ENCODE measurements at places on chromosomes 12 and 14. TPM values are rescaled to one million over a fixed set of nuclear protein-coding genes. Genes with fewer than 3 reads are reported as not detected.

The PITPNM2 gene
- 0.10 TPM for polyA plus RNA-seq

DNA sequence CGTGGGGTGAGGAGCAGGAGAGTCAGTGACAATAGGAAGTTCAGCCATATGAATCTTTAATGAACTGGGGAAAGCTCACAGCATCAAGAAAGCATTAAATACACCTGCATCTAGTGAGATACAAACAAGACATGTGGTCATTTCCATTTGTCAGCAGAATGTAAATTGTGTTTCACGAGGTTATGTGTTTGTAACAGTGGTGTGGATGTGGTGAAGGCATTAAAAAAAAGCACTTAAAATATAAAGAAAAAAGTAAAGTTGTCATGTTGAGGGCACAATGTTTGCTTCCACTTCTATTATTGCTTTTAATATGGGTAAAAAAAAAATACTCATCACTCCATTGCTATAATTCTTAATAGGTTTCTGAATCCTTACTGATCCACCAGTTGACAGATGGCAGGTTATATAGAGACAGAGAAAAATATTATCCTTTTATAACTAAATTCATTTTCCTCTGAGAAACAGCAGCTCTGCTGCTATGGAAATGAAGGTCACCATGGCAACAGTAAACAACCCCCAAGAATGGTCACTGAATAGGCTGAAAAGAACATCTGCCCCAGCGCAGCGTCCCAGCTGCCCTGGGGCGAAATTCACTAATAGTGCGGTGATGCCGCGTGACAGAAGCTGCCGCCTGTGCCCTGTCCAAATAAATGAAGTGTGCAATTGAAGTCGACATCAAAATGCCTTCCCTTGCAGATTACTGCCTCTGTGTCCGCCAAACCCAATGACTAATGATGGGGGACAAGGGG is 226.1 kb downstream of the FOXN3 start:
- DNase-seq, result no peak

DNA sequence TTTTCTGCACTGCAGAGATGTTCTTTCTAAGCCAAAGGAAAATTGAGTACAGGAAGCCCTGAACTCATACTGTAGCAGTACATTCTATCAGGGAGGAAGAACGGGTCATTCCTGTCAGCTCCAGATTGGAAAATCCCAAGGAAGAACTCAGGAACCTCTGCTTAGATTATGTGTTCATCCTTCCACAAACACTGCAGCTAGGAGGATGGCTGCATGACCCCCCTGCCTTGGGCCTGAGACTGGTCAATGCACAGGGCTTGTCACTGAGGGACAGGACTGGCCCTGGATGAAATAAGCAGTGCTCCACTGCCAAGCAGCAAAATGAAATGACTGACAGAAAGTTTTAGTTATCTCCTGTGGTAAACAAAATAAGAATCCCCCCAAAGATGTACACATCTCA is 1406.8 kb upstream of the TMEM132C start:
- no peak for DNase-seq

The SMCO2 gene
- not detected for polyA plus RNA-seq

DNA sequence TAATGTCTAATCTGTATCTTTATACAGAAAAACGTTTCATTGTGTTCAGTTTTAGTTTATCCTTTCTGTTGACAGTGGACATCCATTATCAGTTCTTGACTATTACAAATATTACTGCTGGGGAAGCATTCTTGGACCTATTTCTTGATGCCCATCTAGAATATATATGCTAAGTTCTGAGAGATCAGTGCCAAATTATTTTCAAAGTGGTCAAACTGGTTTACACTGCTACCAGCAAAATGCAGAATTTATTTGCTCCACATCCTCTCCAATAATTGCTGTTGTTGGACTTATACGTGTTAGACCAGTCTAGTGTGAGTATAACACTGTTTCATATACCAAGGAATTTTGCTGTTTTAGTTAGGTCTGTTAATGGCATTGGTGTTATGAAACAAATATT is 85.5 kb upstream of the TRAF3 start:
- no peak for DNase-seq

DNA sequence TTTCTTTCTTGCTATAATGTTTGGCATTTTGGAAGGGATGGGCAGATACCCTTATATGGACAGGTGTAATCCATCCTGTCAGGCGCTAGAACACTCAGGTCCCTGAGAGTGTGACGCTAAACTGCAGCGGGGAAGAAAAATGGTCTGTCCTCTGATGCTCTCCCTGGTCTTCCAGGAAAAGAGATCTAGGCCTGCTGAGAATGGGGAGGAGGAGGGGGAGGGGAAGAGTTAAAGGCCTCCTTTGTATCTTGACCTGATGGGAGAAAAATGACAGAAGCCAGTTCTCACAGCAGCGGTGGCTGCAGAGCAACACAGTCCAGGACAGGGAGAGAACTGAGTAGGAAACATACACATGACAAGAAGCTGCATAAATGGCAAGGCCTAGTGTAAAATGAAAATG is 61.1 kb downstream of the RPS6KA5 start:
- no peak for DNase-seq

- no peak for DNase-seq
These were observed 27.2 kb downstream of the KRT80 start for GRCh38 chr12:52164624-52165023.

DNA sequence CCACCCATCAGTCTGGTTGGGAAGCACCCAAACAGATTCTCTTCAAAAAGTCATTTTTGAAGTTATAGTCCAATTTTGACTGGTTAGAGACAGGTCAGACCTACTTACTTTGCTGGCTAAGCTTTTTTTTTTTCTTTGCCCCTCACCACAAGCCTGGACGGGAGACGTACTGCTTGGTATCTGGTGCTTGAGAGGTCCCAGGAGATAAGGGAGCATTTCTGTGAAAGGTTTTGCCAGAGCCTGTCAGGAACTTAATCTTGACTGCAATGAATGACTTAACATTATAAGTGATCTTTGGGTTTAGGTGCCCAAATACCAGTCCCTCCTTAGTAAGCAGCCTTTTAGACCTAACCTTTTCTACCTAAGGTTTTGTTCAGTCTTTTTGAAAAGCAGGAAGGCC is 6.3 kb downstream of the MTHFD1 start:
- no peak for DNase-seq

DNA sequence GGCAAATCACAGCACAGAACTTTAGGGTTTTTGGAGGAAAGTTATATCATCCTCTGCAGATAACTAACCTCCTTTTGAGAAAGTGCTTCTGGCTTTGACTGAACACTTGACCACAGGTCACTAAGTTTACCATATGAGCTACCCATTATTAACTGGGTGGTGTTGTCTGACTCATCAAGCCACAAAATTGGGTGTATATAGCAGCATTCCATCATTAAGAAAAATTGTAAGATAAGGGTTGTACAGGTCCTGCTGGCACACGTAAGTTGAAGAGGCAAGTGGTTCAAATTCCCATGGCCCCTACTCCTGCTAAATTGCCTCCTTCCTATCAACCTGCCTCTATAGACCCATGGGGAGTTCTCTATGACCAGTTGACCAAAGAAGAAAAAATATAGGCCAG is 39.5 kb downstream of the L2HGDH start:
- no peak for DNase-seq

GRCh38 chr14:53956427-53957201 is at the start of gene BMP4:
BMP4 (minus strand) TSS chr14:53956825; CDS start chr14:53952222, 4,603 bp downstream.
- DNase-seq, result no peak

The UNC79 gene
- not detected for polyA plus RNA-seq

The CDK2 gene
- 12.9 TPM for polyA plus RNA-seq
